Activated CD4-positive, alpha-beta T cell treated with anti-CD3 and anti-CD28 coated beads, Interleukin-2, amount 10 ng/mL, durations not matched to agents 24 days and 14 days (primary cell): ENCODE measurements at places on chromosomes 2 and 18. TPM values are rescaled to one million over a fixed set of nuclear protein-coding genes. Genes with fewer than 3 reads are reported as not detected.

DNA sequence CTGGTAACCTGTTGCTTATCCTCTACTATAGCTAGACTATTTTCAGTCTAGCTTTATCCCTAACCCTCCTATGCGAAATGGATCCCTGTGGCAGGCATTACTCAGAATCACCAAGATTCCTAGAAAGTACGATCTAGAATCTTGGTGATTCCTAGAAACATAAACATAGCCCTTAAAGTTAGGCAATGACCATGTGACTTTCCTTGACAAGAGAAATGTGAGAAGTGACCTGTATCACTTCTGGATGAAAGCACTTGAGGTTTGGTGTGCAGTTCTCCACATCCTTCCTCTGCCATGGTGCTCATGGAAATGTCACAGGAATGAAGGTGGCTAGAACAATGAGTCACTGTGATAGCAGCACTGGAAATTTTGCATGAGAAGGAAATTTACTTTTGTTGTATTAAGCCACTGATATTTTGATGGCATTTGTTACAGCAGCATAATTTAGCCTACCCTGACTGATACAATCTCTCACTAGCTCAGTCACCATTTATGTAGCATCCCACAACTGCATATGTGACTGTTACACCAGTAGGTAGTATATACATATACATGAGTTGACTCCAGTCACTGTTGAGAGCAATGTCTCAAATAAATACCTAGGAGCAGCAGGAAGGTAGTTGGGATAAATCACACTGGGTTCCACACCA lies 68.3 kb upstream of the MAPRE2 start:
- no peak overlapping the region for H3K4me3 ChIP-seq
- peaks cover 41% of the 10 kb centered on the region for H3K27me3 ChIP-seq
- H3K27ac ChIP-seq = no peak overlapping the region
- H3K36me3 ChIP-seq = no peaks in the 10 kb centered on the region
- peaks cover 7% of the 10 kb centered on the region for H3K4me1 ChIP-seq

GRCh38 chr2:171939058-171939742 lies 16.9 kb downstream of the HAT1 start:
- no peak overlapping the region for H3K27ac ChIP-seq
- DNase-seq = no peak
- peaks cover 24% of the 10 kb centered on the region for H3K4me1 ChIP-seq
- no peaks in the 10 kb centered on the region for H3K27me3 ChIP-seq

DNA sequence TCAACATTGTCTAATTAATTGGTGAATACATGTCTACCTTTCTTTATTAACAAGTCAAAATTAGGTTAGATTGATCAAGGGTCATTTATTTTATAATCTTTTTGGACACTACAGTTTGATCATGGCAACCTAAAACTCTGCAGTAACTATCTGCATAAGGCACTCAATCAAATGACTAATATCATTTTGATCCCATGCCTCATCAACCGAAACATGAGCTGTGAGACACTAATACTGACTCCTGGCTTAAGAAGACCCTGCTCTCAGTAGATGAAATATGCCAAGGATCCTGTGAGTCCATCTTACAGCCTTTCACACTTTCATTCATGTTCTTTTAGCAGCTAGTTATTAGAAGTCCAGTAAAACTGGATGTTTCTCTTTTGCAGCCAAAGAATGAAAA lies 169.4 kb upstream of the CAVIN2 start:
- no peak for DNase-seq
- no peaks in the 10 kb centered on the region for H3K36me3 ChIP-seq
- H3K4me1 ChIP-seq = no peaks in the 10 kb centered on the region

DNA sequence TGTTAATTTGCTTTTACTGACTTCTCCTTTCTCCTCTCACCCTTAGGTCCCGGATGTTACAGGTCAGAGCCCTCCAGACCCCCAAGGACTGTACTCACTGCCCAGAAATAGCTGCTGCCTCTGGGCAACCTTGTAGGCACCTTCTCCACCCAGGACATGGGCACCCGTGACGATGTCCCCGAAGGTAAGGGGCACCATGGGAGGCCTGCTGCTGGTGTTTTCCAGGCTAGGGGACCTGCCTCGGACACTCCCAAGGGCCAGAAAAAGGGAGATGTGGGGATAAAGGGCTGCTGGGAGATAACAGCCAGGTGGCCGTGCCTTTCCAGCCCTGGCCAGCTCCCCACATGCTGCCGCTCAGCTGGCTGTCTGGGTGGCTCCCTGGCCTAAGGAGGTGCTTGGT lies 13.6 kb downstream of the TOGARAM2 start:
- H3K36me3 ChIP-seq = no peaks in the 10 kb centered on the region
- H3K27me3 ChIP-seq = peaks cover 13% of the 10 kb centered on the region
- no peak overlapping the region for H3K4me3 ChIP-seq
- no peak overlapping the region for H3K27ac ChIP-seq

DNA sequence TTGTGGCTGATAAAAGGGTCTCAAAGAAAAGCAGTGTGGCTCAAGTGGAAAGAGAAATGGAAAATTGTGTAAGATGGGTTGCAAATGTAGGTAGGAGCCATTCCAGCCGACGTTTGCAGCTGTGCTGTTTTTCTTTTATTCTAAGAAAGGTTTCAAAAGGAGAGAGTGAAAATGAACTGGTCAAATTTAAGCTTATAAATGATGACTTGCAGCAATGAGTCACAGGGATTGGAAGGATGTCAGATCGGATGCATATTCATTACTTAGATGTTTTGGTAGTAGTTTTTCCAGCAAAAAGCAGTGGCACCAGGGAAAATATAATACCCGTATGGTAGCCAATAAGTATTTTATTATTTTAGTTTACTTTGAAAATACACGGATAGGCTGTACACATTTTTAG lies 79.1 kb downstream of the LRRTM4 start:
- H3K4me3 ChIP-seq = no peak overlapping the region
- H3K36me3 ChIP-seq = no peaks in the 10 kb centered on the region
- H3K27me3 ChIP-seq = no peaks in the 10 kb centered on the region
- H3K4me1 ChIP-seq = no peaks in the 10 kb centered on the region
- DNase-seq = no peak
- H3K27ac ChIP-seq = no peak overlapping the region

DNA sequence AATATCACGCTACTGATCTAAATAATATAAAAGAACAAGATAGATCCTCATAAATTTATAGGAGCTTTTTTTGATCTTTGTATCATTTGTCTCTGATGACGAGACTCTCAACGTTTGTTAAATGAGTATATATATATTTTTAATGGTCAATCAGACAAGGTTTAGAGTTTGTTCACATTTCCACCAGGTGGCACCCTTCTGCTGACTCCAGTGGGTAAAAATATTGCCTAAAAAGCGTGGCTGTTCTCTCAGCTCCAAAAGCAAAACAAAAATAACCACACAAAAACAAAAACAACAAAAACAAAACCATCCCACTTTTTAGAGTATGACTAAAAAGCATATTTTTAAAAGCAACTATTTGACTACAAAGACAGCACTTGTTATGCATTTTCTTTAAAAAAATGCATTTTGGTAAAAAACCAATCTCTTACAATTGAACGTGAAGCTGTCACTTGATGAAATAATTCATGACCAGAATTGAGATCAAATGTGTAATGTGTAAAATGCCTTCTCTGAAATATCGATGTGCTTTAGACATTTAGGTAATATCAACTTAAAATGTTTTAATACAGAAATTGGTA lies 723.2 kb downstream of the DPP10 start:
- H3K4me3 ChIP-seq = no peak overlapping the region
- H3K27me3 ChIP-seq = peaks cover 19% of the 10 kb centered on the region
- DNase-seq = no peak
- H3K27ac ChIP-seq = no peak overlapping the region
- H3K4me1 ChIP-seq = no peaks in the 10 kb centered on the region

DNA sequence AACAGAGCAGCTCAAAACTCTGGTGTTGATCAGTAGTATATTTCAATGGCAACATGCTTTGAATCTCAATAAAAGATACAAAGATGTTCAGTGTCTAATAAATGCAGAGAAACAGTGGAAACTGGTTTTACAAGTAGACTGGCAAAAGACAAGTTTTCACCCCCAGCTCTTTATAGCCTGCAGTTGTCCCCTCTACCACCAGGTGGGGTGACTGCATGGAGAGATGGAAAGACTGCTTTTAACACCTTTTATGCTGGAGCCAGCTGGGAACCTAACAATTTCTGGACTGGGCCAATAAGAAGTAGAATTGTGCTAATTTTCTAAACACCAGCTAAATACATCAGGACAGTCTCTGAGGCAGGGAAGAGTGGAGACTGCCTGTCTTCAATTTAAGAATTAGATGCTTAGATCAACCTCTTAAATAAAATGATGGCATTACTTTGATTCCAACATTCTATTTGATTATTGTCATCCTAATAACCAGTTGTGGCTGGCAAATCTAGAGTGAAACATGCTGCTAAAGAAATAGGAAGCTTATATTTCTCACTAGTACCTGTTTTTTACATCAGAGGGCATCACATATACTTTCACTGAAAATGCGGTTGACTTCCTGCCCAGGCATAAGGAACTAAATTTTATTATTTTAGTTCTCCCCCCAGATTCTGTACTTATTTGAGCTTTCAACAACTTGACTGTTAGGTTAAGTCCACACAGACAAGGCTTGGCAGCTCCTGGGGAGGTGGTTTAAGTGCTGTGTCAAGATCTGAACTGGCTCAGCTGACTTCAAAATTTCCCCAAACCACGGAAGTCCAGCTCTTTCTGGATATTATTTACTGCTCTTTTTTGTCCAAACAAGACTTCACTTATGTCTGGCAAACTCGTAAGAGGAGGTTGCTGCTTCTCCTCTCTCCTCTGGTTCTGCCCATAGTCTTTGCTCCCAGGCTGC lies 140.5 kb downstream of the TPGS2 start:
- H3K4me3 ChIP-seq = no peak overlapping the region
- peak; percentile 85 for DNase-seq
- H3K27me3 ChIP-seq = peaks cover 2% of the 10 kb centered on the region
- H3K36me3 ChIP-seq = no peaks in the 10 kb centered on the region

DNA sequence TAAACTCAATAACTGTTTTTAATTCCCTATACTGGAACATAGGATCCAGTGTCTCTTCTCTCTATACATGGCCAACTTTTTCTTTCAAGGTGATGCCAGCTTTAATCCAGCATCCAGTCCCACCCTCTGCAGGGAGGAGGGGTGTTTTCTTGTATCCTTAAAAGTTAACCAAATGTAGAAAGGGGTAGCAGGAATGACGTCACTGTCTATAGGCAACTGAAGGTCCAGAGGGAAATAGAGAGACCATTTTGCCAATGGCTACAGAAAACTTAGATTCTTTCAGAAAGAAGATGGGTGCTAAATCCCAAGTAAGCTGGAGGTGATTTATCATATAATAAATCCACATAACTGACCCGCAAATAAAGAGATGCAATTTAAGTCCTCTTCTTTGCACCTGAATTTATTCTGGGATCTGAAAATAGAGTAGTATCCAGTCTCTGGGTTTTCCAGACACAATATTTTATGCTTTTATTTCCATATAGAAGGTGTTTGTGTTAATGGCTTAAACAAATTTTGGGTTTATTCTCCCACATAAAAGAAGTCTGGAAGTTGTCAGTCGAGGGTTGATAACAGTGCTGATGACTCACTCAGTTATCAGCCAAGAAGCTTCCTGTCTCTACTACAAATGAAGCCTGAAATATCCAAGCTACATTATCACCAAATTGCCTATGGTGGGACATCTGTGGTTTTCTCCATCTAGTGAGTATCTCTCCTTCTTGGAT lies 5.7 kb upstream of the DNER start:
- no peak for DNase-seq
- H3K4me3 ChIP-seq = no peak overlapping the region
- no peaks in the 10 kb centered on the region for H3K36me3 ChIP-seq
- peaks cover 57% of the 10 kb centered on the region for H3K27me3 ChIP-seq
- H3K4me1 ChIP-seq = peaks cover 7% of the 10 kb centered on the region

- H3K4me1 ChIP-seq = no peaks in the 10 kb centered on the region
- no peak for DNase-seq
- peaks cover 6% of the 10 kb centered on the region for H3K27me3 ChIP-seq
- H3K27ac ChIP-seq = no peak overlapping the region
These were observed 195.5 kb upstream of the APCDD1 start for GRCh38 chr18:10258836-10259474.

DNA sequence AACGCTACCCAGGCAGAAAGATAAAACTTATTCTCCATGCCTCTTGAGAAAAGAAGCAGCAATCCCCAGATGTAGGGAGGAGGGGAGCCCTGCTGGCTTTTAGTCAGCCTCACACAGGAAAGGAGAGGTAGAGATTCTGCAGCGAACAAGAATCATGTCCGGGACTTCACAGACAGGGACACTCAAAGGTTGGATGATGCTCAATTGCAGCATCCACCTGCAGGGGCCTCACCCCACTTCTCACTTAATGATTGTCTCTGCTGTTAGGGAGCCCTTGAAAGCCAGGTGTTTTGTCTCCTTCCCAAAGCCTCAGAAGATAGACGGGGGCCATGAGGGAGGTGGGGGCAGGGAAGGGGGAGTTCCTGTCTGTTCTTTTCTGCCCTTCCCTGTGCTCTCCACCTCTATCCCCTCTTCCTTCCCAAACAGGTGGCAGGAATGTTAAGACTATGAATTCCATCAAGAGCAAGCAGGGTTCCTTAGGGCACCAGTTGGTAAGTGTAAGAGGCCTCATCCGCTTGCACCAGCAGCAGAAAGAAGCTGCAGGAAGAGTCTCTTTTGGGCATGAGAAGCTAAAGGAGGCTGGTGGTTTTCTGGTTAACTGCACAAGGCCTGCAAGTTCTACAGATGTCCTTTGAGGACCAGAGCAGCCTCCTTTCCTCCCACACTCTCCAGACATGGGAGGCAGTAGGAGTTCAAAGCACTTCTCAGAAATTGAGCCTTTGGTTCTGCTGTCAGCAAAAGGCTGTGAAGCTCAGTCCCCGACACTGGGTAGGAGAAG lies 154.7 kb upstream of the TNP1 start:
- H3K27me3 ChIP-seq = peaks cover 35% of the 10 kb centered on the region
- H3K4me1 ChIP-seq = peaks cover 5% of the 10 kb centered on the region
- H3K36me3 ChIP-seq = no peaks in the 10 kb centered on the region
- H3K4me3 ChIP-seq = no peak overlapping the region
- DNase-seq = no peak

DNA sequence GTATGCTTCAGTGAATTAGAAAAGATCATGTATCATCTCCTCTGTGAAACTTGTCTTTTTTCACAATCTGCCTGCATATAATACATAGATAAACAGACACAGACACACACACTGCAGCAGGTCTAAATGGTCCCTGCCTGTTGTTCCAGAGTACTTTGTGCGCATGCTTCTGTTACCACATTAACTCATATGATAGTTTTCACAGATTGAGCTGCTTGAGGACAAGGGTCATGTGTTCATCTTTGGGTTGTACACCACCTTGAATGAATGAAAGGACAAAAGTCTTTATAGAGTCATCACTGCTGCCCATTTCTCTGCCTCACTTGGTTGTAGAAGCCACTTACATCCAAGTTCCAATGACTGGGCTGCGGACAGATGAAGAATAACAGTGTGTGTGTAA lies 72.7 kb upstream of the GLS start:
- no peaks in the 10 kb centered on the region for H3K27me3 ChIP-seq
- no peak for DNase-seq
- no peaks in the 10 kb centered on the region for H3K36me3 ChIP-seq
- peaks cover 14% of the 10 kb centered on the region for H3K4me1 ChIP-seq
- H3K27ac ChIP-seq = no peak overlapping the region

- H3K4me3 ChIP-seq = no peak overlapping the region
- no peaks in the 10 kb centered on the region for H3K4me1 ChIP-seq
- H3K27me3 ChIP-seq = no peaks in the 10 kb centered on the region
- DNase-seq = no peak
These were observed 216.7 kb downstream of the CTNNA2 start for GRCh38 chr2:79729532-79729931.

NEB gene
- 0.02 and 0.09 TPM in 2 replicates for total RNA-seq

HOXD4 gene
- total RNA-seq = not detected in 2 replicates

SERPINB13 gene
- total RNA-seq = not detected in 2 replicates

NOL4 gene
- not detected in 2 replicates for total RNA-seq

RFTN2 gene
- total RNA-seq = not detected in 2 replicates

BCL11A gene
- total RNA-seq = not detected in 2 replicates
